ENCODE measurements at places on chromosomes 5 and 9. TPM values are rescaled to one million over a fixed set of nuclear protein-coding genes. Genes with fewer than 3 reads are reported as not detected.
A peak's percentile ranks its signal among the peaks of the same experiment; 100 is the strongest.

TMEFF1 gene
- total RNA-seq, result 2.5 TPM

CCL21 gene
- not detected for total RNA-seq

SET gene
- total RNA-seq, result 503 TPM

GRCh38 chr5:172768573-172769341 is 2.2 kb downstream of the DUSP1 start:
- DNase-seq, result peak; percentile 78

DNA sequence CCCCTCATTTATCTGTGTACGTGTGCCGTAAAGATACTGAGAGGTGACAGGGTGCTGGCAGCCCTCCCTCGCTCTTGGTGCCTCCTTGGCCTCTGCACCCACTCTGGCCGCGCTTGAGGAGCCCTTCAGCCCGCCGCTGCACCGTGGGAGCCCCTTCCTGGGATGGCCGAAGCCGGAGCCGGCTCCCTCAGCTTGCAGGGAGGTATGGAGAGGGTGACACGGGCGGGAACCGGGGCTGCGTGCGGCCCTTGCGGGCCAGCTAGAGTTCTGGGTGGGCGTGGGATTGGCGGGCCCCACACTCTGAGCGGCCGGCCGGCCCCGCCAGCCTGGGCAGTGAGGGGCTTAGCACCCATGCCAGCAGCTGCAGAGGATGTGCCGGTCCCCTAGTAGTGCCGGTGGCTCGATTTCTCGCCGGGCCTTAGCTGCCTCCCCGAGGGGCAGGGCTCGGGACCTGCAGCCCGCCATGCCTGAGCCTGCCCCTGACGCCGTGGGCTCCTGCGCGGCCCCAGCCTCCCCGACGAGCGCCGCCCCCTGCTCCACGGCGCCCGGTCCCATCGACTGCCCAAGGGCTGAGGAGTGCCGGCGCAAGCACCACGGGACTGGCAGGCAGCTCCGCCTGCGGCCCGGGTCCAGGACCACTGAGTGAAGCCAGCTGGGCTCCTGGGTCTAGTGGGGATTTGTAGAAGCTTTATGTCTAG is 21.6 kb downstream of the NKX2-5 start:
- DNase-seq, result no peak

GRCh38 chr5:105751908-105752307 is 1918.8 kb downstream of the EFNA5 start:
- DNase-seq, result no peak

RNF180 gene
- total RNA-seq, result 2.8 TPM

PTPRD gene
- total RNA-seq, result 3.3 TPM

GRCh38 chr5:155871623-155872022 is 455.3 kb upstream of the SGCD start:
- no peak for DNase-seq

DNA sequence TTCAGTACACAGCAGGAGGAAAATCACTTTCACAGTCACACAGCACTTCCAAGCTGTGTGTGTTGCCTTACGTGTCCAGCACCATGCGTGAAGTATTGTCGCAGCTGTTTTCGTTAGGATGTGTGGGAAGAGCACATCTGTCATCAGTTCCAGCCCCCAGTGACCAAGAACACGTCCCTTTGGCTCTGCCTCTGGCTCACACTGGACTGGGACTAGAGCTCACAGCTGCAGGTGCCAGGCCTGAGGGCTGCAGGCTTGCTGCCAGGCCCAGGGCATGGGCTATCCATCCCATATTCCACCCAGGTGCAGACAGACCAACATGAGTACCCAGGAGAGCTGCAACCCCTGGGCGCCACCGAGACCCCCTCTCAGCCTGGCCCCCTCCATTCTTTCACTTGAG is 60.5 kb upstream of the ANKRD33B start:
- DNase-seq, result no peak

DNA sequence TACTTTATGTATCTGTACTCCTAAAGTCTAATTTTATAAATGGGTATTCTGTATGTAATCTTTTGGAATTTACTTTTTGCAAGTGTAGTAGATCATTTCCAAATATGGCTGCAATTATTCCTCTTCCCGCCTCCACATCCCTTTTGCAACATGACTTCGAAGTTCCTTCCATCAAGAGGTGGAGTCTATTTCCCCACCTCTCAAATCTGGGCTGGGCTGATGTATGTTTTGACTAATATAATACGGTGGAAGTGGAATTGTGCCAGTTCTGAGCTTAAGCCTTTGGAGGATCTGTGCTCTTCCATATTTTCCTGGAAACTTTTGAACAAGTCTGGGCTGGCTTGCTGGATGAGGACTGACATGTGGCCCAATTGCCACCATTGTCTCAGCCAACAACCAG is 155.9 kb downstream of the FGF18 start:
- peak; percentile 17 for DNase-seq

GRCh38 chr9:118183576-118183975 is 479.4 kb downstream of the TLR4 start:
- peak; percentile 2 for DNase-seq

FBP2 gene
- not detected for total RNA-seq

DNA sequence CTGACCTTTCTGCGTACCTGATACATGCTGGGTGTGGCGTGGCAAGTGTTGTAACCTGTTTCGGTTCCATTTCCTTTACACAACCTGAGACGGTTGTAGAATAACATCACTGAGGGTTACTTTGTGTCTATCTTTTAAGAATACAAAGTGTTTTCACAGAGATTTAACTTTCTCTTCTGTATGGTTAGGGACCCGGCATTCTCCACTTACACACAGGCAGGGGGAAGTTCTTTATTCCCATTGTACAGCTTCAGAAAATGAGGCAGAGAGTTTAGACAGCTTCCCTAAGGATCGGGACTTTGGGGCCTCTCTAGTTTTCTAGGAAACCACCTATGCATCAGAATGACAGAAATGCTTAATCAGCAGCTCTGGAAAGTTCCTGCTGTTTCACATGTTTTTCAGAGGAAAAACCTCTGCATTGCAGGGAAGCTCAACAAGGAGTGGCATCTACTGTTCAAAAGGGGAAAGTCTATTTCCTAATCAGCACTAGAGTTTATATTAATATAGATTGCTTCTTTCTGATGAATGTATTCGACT is 41.3 kb downstream of the CAST start:
- peak; percentile 55 for DNase-seq

- DNase-seq, result no peak
Measured at GRCh38 chr5:112691758-112692157, 45.9 kb upstream of the APC start.

DNA sequence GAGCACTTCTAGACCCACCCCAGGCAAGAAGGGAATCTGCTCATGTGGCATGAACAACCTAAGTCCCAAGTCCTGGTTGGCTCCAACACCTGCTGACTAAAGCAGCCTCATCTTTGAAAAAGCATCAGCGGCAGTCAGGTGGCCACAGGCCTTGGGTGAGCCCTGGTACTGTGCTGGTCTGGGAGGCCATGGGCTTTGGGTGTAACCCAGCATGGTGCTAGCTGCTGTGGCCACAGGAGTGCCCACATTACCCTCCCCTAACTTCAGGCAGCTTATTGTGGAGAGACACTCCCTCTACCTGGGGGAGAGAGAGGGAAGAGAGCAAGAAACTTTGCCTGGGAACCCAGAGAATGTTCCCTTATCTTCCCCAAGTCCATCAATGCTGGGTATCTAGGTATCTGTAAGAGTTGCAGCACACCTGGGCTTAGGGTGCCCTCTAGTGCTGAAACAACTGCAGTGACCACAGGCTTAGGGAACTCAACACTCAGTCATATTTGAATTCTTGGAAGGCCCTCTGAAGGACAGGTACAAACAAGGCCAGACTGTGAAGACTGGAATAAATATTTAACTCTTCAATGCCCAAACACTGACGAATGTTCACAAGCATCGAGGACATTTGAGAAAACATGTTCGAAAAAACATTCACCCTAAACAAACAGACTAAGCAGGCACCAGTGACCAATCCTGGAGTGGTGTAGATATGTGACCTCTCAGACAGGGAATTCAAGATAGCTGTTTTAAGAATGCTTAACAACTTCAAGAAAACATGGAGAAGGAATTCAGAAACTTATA is 69.9 kb upstream of the OR2K2 start:
- no peak for DNase-seq

- DNase-seq, result peak; percentile 45
Measured at GRCh38 chr5:59845730-59846129, 47.8 kb downstream of the PDE4D start.

PRDM9 gene
- total RNA-seq, result not detected

FOXD4 gene
- total RNA-seq, result 0.26 TPM

DNA sequence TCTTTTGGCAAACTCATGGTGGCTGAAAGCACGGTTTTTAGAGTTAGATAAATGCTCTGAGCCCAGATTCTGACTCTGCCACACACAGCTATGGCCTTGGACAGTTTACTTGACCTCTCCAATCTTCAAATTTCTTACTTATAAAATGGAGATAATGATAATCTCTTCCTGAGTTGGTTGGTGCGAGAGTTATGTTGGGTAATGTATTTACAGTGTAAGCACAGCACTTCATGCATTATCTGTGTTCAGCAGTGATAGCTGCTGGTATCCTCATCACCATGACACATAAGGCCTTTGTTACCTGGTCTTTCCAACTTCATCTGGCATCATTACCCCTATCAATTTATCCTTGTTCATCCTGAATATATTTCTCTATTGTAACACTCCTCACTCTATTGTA is 178.8 kb upstream of the ELL2 start:
- DNase-seq, result no peak

SLCO6A1 gene
- total RNA-seq, result not detected

DNA sequence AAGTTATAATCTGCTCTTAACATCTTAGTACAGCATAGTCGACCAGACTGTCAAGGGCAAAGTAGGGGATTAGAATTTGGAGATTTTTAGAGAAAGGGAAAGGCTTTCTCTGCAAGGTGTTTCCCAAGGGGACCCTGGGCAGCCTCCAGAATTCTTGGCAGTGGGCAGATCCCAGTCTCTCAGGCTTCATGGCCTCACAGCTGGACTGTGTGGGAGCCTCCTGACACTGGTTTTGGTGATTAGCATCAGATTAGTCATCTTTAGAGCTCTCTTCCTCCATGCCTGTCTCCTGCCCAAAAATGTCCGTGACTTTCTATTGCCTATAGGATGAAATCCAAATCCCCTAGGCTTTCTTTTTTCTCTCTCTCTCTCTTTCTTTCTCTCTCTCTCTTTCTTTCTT is 370.7 kb downstream of the ZSWIM6 start:
- no peak for DNase-seq

- peak; percentile 46 for DNase-seq
Measured at GRCh38 chr9:121321016-121321503, 49.0 kb downstream of the STOM start.

DNA sequence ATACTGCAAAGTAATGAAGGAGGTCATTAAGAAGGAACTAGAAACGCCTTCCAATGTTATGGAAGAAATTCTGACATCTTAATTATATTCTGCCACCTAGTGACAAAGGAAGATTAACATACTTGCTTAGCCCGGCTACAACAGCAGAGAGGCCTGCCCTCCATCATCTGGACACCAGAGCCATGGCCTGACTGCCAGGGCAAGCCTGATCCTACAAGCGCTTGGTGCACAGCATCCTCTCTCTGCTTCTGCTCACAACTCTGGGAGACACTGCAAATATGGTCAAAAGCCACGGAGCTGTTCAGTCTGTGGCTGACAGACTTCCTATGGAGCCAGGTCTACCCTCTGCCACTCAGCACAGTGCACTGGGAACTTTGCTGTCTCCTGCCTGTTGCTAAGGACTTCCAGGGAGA is 87.3 kb upstream of the SLC44A1 start:
- peak; percentile 72 for DNase-seq

DNA sequence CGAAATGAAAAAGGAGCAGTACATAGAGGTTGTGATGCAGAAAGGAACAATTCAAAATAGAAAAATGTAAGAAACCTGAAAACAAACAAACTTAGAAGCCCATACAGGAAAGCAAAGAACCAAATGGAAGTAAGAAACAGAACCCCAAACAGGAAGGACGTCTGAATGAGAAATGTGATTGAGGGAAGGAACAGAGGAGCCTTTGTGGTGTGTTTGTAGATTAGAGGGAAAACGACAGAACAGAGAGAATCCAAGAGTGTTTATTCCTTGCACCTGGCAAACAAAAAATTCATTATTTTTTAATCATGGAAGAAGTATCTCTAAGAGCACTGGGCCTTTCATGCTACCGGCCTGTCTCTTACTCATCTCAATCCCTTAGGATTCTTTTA is 67.8 kb upstream of the ZSWIM6 start:
- no peak for DNase-seq

DNA sequence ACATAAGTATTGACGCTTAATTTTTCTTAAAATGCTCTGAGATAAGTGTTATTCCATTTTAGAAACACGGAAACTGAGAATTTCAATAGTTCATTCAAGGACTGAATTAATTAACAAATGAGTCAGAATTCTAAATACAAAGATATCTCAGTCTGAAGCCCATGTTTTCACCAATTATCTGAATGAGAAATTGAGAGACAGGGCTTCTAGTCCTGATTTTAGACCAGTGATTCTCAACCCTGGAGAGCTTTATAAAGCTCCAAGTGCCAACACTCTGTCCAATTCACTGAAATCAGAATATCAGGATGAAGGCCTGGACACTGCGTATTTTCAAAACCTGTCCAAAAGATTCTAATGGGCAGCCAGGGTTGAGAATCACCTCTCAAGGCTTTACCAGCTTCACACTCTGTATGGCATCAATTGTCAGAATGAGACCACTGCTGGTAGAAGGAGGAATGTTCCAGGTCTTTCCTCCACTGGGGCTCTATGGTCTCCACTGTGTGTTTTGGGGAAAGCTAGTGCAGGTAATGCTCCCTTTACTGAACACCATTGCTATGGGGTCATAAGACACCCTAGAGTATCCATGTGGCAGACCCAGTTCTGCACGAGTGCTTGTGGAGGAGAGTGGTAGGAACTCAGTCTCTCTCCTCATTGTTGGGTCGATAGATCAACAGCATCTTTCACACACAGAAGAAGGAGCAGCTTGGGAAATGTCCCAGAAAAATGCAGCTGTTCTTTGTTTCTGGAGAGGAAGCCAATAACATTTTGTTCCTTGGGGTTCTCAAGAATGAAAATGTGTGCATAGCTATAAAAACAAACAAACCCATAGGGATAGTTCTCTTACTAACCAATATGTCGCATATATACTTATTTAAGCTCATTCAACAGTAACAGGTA is 99.7 kb upstream of the OSMR start:
- DNase-seq, result peak; percentile 67

DNA sequence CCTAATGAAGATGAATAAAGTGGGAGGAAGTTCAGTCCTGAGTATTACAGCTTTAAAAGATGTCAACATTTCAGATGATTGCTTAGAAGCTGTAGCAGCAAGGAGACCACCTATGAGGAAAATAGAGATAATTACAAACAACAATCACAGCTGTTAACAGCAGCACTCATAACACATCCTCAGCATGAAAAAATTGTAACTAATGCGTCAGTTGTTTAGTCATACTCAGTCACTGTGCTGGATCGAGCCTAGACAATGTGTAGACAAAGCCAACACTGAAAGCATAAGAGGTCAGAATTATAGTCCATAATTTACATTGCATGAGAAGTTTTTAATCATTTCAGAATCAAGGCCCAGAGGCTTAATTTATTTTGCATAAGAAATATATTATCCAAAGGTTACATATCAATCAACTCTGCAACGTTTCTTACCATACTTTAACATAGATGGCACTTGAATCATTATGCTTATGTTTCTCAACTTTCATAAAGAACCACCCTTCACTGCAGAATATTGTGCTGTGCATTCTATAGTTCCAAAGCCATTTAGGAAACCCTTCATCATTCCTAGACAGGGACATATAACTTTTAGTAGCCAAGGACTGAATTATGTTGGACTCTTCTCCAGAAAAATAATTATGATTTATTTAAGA is 60.2 kb upstream of the HAPLN1 start:
- DNase-seq, result no peak
